ENCODE measurements at places on chromosomes 7 and 10.
A peak's percentile ranks its signal among the peaks of the same experiment; 100 is the strongest.

DNA sequence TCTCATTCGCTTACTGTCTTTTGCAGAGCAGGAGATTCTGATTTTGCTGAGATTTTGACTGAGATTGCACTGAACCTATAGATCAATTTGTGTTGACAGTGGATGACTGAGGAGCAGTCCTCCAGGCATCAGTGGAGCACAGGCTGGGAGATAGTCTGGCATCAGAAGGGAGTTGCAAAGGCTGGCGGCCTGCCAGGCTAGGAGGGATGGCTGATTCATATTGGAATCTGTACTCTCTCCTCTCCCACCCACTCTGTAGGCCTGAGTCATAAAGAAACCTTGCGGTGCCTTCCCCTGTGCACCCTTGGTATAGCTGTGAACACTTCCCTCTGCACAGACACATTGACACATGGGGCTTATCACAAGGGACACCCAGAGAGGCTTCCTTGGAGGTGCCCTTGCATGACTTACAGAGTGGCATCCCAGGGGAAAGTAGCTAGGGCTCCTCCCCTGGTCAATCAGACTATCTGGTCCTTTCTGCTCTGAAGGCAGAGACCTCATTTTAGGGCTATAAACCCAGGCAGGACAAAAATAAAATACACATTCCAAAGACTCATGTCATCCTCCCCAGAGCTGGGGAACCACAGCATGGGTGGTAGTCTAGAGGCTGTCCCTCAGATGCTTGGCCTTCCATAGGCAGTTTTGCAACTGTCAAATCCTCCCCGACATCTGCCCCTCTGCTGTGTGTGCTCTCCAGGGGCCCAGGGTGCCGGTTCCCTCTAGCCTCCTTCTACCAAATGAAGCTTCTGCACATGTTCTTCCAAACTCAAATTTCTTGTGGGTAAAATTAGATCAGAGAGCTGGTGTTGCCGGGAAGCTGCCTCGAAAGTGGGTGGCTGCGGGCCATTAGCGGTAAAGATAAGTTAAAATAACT lies 37.4 kb upstream of the EEPD1 start:
- no peak for DNase-seq

- no peak for DNase-seq
Observed at GRCh38 chr10:74955796-74956195, 129.4 kb downstream of the KAT6B start.

DNA sequence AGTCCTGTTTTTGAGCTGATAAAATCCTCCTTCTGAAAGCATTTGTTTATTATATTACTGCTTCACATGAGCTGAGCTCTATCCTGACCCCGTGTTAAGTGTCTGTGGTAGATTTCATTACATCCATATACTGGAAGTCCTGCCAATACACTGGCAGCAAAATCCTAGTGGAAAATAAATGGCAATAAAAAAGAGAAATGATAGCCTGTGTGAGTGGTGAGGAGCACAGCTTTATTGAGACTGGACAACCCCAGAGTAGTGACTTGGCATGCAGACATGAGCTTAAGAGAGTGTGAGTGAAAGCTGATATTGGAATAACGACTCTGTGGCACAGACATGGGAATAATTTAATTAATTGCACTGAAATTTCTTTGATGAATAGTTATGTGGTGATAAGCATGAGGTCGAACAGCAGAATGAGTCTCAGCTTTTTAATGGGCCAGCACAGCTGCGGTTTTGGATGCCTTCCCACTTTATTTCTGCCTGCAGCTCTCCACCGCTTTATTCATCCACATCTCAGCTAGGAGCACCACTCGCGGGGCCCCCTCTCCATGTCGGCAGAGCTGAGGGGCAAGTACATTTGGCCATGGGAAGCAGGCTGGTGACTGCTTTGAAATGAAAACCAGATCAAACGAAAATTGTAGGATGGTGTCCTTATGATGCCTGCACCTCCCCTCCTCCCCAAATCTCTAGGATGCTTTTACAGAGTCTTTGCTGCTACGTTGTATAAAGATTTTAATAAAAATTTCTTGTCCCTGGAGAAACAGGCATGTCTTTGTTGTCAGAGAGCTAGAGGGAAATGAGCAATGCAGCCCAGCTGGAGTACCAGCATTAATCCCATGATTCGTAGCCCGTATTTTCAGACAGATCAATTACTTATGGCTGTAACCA lies 494.3 kb downstream of the AUTS2 start:
- DNase-seq, result no peak

- DNase-seq, result no peak
Observed at GRCh38 chr7:95367606-95368005, 28.6 kb downstream of the PON3 start.

DNA sequence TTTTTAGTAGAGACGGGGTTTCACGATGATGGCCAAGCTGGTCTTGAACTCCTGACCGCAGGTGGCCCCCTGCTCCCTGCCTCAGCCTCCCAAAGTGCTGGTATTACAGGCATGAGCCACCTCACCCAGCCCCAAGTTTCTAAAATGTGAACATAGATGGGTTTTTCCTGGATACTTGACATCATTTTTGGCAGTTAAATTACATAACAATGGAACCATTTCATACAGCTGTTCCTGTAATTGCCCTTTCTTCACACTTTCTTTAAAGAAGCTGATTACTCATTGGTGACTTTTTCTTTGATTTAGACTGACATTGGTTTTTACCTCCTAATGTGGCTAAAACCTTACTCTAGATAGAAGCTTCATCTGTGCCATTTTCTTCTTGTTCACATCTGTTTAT lies 5.9 kb downstream of the ZKSCAN1 start:
- no peak for DNase-seq

- DNase-seq, result peak; percentile 74
Observed at GRCh38 chr10:484441-484924, 205.0 kb downstream of the DIP2C start.
